Activated CD8-positive, alpha-beta T cell treated with anti-CD3 and anti-CD28 coated beads for 36 hours (primary cell): ENCODE measurements at places on chromosomes 4 and X. TPM values are rescaled to one million over a fixed set of nuclear protein-coding genes. Genes with fewer than 3 reads are reported as not detected.

PAGE4 gene
- total RNA-seq, result not detected

SSX2 gene
- total RNA-seq, result not detected

HEPH gene
- 0.20 TPM for total RNA-seq

YY2 gene
- total RNA-seq, result 2.0 TPM

SLC6A14 gene
- total RNA-seq, result not detected

CXorf51B gene
- total RNA-seq, result not detected

LGI2 gene
- total RNA-seq, result not detected

ASB5 gene
- total RNA-seq, result not detected

LRRC66 gene
- total RNA-seq, result 0.09 TPM

PPP2R2C gene
- total RNA-seq, result not detected

MAGEB2 gene
- not detected for total RNA-seq

PRRG1 gene
- total RNA-seq, result not detected

PASD1 gene
- total RNA-seq, result not detected

F9 gene
- total RNA-seq, result not detected

ADH1A gene
- total RNA-seq, result not detected

NAA11 gene
- not detected for total RNA-seq

HS6ST2 gene
- total RNA-seq, result 0.47 TPM

NPY1R gene
- total RNA-seq, result not detected

FGFRL1 gene
- total RNA-seq, result 18.0 TPM

SOX3 gene
- total RNA-seq, result not detected

RHOXF2 gene
- total RNA-seq, result not detected

GAGE1 gene
- not detected for total RNA-seq

GLOD5 gene
- not detected for total RNA-seq

NSG1 gene
- total RNA-seq, result 5.6 TPM
